Activated CD4-positive, alpha-beta T cell treated with anti-CD3 and anti-CD28 coated beads, Interleukin-2, amount 10 ng/mL, durations not matched to agents 7 days and 5 days (primary cell): ENCODE measurements at places on chromosomes 3 and 15.
A peak's percentile ranks its signal among the peaks of the same experiment; 100 is the strongest.

- H3K4me3 ChIP-seq: no peak overlapping the region
- H3K27me3 ChIP-seq: no peaks in the 10 kb centered on the region
- H3K36me3 ChIP-seq: peaks cover 12% of the 10 kb centered on the region
- no peaks in the 10 kb centered on the region for H3K4me1 ChIP-seq
- H3K27ac ChIP-seq: no peak overlapping the region
Observed at GRCh38 chr3:197104738-197105137, 75.1 kb upstream of the MELTF start.

DNA sequence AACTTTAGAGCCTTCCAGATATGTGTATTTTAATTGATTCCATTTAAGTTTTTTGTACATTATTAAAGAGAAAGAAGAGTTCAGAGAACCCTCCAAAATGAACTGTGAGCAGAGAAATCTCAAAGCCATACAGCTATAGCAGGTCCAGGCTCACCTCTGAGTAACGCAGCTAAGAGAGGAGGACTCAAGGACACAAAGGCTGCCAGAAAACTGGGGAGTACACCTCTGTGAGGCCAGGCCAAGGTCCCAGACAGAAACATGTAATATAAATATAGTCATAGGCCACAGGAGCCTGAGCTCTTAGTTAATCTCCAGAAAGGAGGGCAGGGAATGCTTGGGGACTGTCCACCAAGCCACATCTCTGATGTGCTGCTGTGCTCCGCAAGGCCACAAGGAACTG, 66.5 kb downstream of the TMEM39A start:
- no peaks in the 10 kb centered on the region for H3K36me3 ChIP-seq
- DNase-seq: no peak
- no peak overlapping the region for H3K4me3 ChIP-seq
- no peak overlapping the region for H3K27ac ChIP-seq
- no peaks in the 10 kb centered on the region for H3K27me3 ChIP-seq

GRCh38 chr15:38128341-38128781, 124.3 kb upstream of the SPRED1 start:
- H3K4me3 ChIP-seq: no peak overlapping the region
- H3K4me1 ChIP-seq: peaks cover 2% of the 10 kb centered on the region
- H3K27me3 ChIP-seq: peaks cover 22% of the 10 kb centered on the region
- no peak overlapping the region for H3K27ac ChIP-seq
- no peaks in the 10 kb centered on the region for H3K36me3 ChIP-seq

DNA sequence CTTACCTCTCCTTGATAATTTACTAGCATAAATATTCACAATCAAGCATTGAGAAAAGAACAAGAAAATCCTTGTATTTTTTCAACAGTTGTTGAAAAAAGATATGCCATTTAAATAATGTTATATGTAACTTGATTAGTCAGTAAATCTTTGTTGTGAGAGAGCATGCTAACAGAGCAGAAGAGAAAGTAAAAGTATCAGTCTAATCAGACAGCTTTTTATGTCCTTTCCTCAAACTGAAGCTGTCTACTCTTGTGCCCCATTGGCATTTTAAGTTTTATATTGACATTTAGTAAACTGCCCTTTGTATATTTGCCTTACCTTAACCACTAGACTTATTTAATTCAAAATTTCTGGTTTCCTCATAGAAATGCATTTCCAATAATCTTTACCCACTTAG, 668.7 kb downstream of the OTOL1 start:
- H3K27me3 ChIP-seq: no peaks in the 10 kb centered on the region
- no peak overlapping the region for H3K27ac ChIP-seq

DNA sequence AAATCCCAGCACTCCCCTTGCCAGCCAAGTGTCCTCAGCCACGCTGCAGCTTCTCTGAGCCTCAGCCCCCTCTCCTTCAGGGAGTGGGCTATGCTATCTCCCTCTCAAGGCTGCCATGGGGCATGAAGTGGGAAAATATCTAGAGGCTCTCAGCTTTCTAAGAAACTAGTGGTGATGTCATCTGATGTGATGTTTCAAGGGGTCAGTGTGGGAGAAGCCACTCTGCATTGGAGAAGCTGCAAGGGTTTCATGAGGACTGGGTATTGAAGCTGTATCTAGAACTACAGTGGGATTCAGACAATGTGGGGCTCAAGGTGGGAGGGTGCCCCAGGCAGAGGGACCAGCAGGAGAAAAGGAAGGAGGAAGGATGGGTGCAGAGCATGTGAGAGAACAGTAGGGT, 210.2 kb downstream of the TLE3 start:
- no peak for DNase-seq
- H3K4me1 ChIP-seq: no peaks in the 10 kb centered on the region
- peak overlapping the region; percentile 10 for H3K27ac ChIP-seq
- peaks cover 11% of the 10 kb centered on the region for H3K27me3 ChIP-seq
- no peak overlapping the region for H3K4me3 ChIP-seq

- peak overlapping the region; percentile 86 for H3K27ac ChIP-seq
- H3K4me1 ChIP-seq: peaks cover 73% of the 10 kb centered on the region
- no peaks in the 10 kb centered on the region for H3K27me3 ChIP-seq
- no peak for DNase-seq
- H3K36me3 ChIP-seq: peaks cover 8% of the 10 kb centered on the region
- H3K4me3 ChIP-seq: peak overlapping the region; percentile 1
Observed at GRCh38 chr3:171267104-171267503, 193.1 kb downstream of the TNIK start.

DNA sequence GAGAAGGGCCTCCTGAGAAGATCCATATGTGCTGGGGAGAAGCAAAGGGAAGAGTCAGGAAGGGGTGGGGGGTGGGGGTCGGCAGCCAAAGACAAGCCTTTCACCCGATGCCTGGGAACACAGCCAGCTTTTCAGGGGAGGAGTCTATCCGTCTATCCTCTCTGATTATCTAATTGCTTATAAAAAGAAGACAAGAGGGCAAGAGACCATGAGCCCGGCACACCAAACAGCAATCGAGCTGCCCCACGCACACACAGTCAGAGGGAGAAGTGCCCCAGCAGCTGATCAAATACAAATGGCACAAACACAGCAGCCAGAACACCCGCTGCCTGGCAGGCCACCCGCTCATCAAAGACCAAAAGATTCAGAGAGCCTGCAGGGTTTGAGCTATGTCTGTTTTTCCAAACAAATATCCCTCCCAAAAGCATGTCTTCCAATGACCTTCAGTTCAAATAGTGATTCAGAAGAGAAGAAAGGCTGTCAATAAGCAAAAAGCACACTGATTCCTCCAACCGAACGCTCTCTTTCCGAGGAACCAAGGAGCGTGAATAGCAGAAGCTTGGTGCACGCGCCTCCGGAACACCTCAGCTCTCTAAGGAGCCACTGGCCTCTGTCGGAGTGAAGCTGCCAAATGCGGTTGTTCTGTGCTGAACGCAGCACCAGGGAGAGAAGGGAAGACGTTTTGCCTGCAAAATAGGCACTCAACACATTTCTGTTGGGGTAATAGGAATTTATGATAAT, 419.2 kb downstream of the OCA2 start:
- no peak overlapping the region for H3K4me3 ChIP-seq
- H3K27me3 ChIP-seq: no peaks in the 10 kb centered on the region
- no peak for DNase-seq
- H3K36me3 ChIP-seq: no peaks in the 10 kb centered on the region
- no peak overlapping the region for H3K27ac ChIP-seq
- H3K4me1 ChIP-seq: no peaks in the 10 kb centered on the region
